Purkinje cell (primary cell): ENCODE measurements at places on chromosomes 11 and 22. TPM values are rescaled to one million over a fixed set of nuclear protein-coding genes. Genes with fewer than 3 reads are reported as not detected.

OR52E8 gene
- not detected in 2 replicates for polyA plus RNA-seq

ADSL gene
- polyA plus RNA-seq: 30.6 and 54.1 TPM in 2 replicates

SEPTIN5 gene
- 10.5 and 13.8 TPM in 2 replicates for polyA plus RNA-seq

CPT1B gene
- 0.88 and 1.2 TPM in 2 replicates for polyA plus RNA-seq

RAB3IL1 gene
- polyA plus RNA-seq: 0.14 and 0.15 TPM in 2 replicates

BCO2 gene
- 10.4 and 18.7 TPM in 2 replicates for polyA plus RNA-seq

CYB5R2 gene
- polyA plus RNA-seq: not detected in 2 replicates

ANO5 gene
- 4.5 and 8.8 TPM in 2 replicates for polyA plus RNA-seq

CRYBB1 gene
- polyA plus RNA-seq: not detected in 2 replicates

HOATZ gene
- not detected in 2 replicates for polyA plus RNA-seq

TMEM45B gene
- not detected in 2 replicates for polyA plus RNA-seq
